ENCODE measurements at places on chromosomes 3 and 15.

DNA sequence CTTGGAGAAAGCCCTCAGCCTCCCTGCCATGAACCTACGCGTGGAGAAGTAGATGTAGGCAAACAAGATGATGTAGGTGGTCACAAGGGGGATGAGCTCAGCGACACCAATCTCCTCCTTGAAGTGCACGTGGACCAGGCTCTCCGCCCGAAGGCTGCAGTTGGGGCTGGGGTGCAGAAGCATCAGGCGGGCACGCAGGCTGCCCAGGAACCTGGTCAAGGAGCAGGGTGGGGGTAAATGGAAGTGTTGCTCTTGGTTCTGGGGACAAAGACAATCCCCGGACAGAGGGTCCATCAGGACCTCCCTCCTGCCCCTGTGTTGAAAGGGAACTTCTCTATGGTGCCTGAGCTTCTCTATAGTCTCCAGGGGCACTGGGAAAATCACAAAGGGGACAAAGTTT lies 45.1 kb downstream of the PTPN23 start:
- no peak for DNase-seq

GRCh38 chr3:82157952-82158351 lies 396.5 kb upstream of the GBE1 start:
- DNase-seq, result peak; percentile 7

- no peak for DNase-seq
These were observed 70.5 kb upstream of the PPIB start for GRCh38 chr15:64233299-64233698.

DNA sequence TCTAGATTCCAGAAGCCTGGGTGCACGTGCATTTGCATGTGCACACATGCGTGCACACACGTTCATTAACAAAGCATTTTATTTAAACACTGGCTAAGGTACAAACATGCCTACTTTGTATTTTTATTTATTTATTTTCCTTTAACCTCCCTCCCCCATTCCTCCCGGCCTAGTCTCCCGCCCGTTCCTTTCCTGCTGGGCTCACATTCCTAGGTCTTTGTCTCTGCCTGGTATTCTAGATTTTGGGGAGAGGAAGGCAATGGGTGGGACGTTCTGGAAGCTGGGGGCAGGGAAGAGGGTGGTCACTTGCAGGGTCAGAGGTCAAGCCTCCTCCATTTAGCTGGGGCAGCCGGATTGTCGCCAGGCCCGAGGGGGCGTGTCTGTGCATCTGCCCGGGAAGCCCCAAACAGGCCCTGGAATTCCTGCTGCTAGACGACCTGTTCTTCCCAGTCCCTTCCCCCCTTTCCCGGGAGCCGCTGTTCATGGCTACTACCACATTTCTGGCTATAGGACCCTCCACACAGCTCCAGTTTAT lies 51.8 kb downstream of the TRIM71 start:
- DNase-seq, result peak; percentile 99

- DNase-seq, result no peak
These were observed 222.1 kb upstream of the CHRM5 start for GRCh38 chr15:33746203-33746602.

DNA sequence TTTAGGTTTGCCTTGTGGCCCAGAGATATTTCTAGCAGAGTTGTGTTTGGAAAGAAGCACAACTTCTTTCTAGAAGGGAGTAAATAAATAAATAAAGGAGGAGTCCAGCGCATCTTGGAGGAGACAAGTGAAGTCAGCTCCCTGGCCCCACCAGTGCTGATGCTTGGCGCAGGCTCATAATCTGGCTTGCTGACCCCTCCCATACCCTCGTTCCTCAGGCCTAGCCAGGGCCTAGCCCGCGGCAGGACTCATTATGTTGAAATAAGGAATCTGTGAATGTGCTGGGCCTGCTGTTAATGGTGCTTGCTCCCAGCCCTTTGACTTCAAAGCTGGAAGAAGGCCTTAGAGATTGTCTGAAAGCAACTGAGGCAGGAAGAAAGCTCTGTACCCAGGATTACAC lies 3.1 kb downstream of the ZNF710 start:
- peak; percentile 69 for DNase-seq

DNA sequence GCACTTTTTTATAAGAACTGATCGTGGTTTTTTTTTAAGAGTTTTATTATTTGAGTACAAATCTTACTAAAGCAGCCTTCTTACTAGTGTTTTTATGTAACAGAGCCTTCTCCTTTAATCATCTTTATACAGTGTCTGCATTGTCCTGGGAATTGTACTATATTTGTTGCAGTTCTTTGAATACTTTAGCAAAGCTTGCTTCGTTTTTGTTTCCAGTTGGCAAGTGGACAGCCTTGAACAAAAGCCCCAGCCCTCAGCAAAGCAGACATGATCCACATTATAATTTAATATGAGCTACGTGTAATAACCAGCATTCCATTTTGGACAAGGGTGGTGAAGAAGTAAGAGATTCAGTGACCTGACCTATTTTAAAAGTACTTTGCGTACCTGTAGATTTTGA lies 112.2 kb upstream of the FLNB start:
- DNase-seq, result no peak

DNA sequence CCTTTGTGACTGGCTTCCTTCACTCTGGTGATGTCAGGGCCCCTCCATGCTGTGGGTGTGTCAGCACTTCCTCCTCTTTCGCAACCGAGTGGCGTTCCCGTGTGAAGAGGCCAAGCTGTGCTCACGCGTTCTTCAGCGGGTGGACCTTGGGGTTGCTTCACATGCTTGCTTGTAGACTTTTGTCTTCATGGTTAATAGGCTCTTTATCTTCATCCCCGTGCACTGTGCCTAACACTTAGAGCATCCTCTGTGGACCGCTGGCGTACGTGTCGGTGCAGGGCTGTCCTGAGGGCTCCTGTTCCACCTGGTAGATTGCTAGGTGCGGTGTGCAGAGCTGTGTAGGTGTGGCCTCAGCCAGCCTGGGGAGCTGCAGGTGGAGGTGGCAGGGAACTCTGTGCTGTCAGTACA lies 182.3 kb downstream of the OR4M2 start:
- no peak for DNase-seq

DNA sequence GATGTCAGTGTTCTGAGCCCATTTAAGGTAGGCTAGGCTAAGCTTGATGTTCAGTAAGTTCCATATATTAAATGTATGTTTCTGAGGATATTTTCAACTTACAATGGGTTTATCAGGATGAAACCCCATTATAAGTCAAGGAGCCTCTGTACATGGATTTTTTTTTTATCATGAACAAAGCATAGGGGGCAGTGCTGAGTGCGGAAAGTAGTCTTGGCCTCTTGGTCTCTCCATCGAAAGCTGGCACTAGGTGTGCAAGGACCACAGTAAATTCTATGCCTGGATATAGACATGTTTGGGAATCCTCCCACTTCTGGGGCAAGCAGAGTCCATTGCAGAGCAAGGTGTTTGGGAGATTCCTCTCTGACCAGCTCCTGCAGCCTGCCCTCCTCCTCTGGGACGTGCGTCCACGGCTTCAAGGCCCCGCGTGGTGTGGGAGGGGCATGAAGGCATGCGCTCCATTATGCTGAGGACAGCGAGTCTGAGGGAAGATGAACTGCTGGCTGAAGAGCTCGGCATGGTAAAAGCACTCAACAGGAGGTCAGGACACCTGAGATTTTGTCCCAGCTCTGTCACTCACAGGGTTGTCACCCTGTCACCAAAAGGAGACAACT lies 122.9 kb upstream of the LIPC start:
- no peak for DNase-seq

- no peak for DNase-seq
These were observed 5.7 kb downstream of the MORF4L1 start for GRCh38 chr15:78878356-78878755.

GRCh38 chr3:36540888-36541518 lies 160.7 kb downstream of the STAC start:
- DNase-seq, result peak; percentile 56

DNA sequence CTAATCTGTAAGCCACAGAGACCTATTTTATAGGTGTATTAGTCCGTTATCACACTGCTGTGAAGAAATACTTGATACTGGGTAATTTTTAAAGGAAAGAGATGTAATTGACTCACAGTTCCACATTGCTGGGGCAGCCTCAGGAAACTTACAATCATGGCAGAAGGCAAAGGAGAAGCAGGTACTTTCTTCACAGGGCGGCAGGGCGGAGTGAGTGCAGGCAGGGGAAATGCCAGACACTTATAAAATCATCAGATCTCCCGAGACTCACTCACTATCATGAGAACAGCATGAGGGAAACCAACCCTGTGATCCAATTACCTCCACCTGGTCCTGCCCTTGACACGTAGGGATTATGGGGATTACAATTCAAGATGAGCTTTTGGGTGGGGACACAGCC lies 108.7 kb downstream of the GALK2 start:
- DNase-seq, result peak; percentile 41

DNA sequence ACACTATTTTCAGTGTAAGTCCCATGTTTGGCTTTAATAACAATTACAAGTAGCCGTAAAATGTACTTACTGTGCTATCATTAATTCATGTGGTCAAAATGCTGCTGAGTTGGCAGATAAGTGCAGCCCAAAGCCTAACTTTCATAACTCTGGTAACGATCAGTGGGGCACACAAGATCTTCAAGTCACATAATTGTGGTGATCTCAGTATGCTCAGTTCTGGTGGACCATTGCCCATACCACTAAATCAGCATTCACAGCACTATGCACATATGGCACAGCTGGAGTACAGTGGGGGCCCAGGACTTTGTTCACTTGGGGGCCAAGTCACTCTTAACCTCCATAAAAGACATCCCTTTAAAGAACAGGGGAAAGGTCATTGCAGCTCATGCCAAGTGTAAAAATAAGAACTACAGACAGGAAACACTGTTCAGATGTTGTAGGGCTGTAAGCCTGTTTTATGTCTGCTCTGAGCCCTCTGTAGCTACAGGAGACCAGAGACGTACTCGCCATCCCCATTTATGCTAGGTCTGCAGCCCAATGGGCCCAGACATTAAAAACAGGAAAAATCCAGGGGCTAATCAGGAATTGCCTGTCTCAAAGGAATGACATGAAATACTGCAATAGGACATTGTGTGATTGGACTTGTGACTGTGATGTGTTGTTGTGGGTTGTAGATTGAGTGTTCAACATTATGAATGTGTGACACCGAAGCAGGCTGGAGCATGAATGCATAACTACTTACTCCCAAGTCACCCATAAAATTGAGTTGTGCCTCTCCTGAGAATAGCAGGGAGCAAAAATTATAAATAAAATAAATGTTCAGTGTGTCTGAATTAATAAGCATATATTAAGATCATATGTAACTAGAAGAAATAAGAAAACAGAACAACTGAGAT lies 282.5 kb upstream of the EPHA3 start:
- no peak for DNase-seq

DNA sequence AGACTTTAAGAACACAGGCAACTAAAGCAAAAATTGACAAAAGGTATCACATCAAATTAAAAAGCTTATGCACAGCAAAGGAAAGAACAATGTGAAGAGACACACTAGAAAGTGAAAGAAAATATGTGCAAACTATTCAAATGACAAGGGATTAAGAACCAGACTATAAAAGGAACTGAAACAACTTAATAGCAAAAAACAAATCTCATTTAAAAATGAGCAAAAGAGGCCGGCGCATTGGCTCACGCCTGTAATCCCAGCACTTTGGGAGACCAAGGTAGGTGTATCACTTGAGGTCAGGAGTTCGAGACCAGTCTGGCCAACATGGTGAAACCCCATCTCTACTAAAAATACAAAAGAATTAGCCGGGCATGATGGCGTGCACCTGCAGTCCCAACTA lies 14.4 kb downstream of the NGLY1 start:
- DNase-seq, result no peak

DNA sequence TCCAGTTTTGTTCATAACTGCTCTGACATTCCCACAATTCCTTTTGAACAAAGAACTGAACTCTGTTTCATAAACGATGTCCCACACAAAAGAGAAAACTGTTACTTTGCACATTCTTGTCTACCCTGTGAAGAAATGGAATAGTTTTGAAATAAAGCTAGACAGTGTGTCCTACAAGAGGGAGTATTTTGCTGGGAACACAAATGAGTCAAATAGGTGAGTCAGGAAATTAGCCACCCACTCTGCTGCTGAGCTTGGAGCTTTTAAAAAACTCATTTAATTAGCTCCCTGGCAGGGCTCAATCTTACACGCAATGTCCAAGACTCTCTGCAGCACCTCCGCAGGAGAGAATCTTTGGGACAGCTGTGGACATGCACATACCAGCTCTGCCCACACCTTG lies 193.4 kb downstream of the SLC9A9 start:
- no peak for DNase-seq

GRCh38 chr3:37693511-37694283 lies 168.0 kb upstream of the CTDSPL start:
- peak; percentile 79 for DNase-seq

GRCh38 chr3:46112296-46112695 lies 85.0 kb upstream of the XCR1 start:
- DNase-seq, result no peak

DNA sequence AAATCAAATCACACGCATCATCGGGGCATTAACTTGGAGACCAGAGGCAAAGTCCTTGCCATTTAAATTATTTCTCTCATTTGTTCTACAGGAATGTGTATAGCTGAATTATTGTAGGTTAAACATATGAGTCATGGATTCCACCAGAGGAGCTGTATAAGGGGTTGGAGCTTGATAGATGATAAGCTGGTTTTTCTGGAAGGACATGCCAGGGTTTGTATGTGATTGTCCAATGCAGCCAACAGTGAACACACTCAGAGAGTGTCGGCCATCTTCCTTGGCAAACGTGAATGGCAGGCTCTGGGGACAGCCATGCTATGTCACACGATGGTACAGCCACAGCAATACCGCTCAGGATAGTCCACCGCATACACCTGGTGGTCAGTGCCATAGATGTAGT lies 25.1 kb downstream of the SSUH2 start:
- DNase-seq, result no peak

GRCh38 chr3:197752107-197752506 lies 2.4 kb downstream of the FYTTD1 start:
- DNase-seq, result no peak

DNA sequence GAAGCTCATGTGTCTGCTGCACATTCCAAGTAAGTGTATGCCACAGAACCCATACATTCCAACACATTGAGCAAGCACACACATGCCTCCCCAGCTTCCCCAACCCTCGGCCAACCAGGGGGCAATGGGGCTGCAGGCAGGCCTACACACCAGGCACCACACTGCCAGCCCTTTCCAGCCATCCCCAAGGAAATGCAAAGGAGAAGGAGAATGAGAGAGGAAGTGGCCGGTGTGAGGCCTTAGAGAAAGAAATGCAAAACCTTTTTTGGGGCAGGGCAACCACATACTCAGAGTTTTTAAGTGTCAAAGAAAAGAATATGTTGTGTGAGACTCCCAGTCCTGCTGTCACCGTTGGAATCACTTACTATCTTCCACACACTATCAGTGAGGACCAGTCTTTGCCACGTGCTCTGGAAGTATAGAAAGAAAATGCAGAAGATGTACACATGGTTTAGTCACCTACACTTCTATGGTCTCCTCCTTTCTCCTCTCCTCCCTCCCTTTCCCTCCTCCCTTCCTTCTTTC lies 11.1 kb downstream of the IGF2BP2 start:
- peak; percentile 95 for DNase-seq
